ENCODE measurements at places on chromosomes 7 and 10. TPM values are rescaled to one million over a fixed set of nuclear protein-coding genes. Genes with fewer than 3 reads are reported as not detected.

CAV2 gene
- total RNA-seq: 113 TPM

STAG3 gene
- total RNA-seq: 0.12 TPM

ZNF804B gene
- total RNA-seq: not detected

AFAP1L2 gene
- total RNA-seq: 1.8 TPM

KCNIP2 gene
- 1.7 TPM for total RNA-seq

DIP2C gene
- 23.0 TPM for total RNA-seq

All from hair follicle dermal papilla cell (primary cell).